ENCODE measurements at places on chromosomes 7 and 10. TPM values are rescaled to one million over a fixed set of nuclear protein-coding genes. Genes with fewer than 3 reads are reported as not detected.
A peak's percentile ranks its signal among the peaks of the same experiment; 100 is the strongest.

The JCAD gene
- polyA plus RNA-seq: 74.1 TPM

The STRIP2 gene
- polyA plus RNA-seq: 6.3 TPM

The TMEM213 gene
- polyA plus RNA-seq: 0.92 TPM

DNA sequence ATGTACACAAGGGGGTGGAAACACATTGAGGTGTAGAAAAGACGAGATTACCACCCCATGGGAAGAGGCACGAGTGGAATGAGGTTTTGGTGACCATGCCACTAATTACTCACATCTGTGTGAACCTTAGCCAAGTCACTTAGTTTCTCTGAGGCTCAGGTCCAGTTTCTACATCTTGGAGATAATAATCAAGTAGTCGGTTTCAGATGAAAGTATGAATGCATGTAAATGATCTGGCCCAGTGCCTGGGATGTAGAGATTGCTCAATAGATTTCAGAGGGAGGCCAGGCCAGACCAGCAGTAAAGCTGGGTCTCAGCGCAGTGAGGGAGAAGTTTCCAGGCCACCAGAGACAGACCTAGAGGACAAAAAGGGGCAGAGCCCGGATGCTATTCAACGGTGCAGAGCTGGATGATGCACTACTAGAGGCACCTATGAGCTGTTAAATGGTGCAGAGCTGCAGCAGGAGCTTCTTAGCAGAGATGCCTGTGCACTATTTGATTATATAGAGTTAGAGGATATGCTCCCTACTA is 725.1 kb downstream of the GRID1 start:
- no peak overlapping the region for H3K4me3 ChIP-seq
- no peaks in the 10 kb centered on the region for H3K27me3 ChIP-seq
- H3K27ac ChIP-seq: peak overlapping the region; percentile 20

GRCh38 chr7:79412915-79413314 is 40.6 kb downstream of the MAGI2 start:
- DNase-seq: no peak
- no peaks in the 10 kb centered on the region for H3K4me1 ChIP-seq
- no peaks in the 10 kb centered on the region for H3K27me3 ChIP-seq
- H3K4me3 ChIP-seq: no peak overlapping the region
- no peaks in the 10 kb centered on the region for H3K36me3 ChIP-seq
- H3K27ac ChIP-seq: no peak overlapping the region

- H3K36me3 ChIP-seq: peaks cover 8% of the 10 kb centered on the region
- H3K27ac ChIP-seq: no peak overlapping the region
- no peak overlapping the region for H3K4me3 ChIP-seq
- H3K4me1 ChIP-seq: no peaks in the 10 kb centered on the region
- peak; percentile 71 for DNase-seq
Measured at GRCh38 chr10:119377958-119378736, 164.4 kb downstream of the RGS10 start.

DNA sequence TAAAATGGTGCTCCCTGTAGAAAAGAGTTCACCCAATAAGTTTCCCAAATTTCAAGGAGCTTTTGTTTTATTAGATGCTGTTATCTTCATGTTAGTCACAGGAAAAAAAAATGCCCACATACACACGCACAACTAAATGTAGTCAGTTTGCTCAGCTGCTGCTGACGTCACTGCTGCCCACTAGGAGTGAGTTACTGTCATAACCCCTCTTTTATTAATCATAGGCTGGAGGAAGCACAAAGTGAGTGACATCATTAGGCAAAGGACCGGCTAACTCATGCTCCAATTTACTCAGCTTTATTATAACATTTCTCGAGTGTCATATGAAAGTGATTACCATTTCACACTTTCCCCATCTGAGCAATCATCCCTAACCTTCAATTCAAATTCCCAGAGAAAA is 6.7 kb upstream of the INHBA start:
- H3K27ac ChIP-seq: no peak overlapping the region
- no peak for DNase-seq
- H3K27me3 ChIP-seq: no peaks in the 10 kb centered on the region

DNA sequence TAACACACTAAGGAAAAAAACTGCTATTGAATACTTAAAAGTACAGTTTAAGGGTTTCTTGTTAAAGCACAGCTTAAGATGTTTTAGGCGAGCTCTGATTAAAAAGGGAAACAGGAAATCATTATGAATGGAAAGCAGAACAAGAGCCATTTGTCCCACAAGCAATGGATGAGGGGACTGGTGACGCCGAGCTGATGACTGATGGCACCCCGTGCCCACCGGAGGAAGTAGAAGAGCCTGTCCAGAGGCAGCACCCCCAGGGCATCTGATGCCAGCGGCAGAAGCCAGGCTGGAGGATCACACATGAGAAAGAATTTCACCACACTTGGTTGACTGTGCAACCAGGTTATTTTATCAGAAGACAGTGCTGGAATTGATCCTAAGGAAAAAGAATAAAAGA is 15.0 kb upstream of the INSIG1 start:
- H3K4me3 ChIP-seq: no peak overlapping the region
- no peaks in the 10 kb centered on the region for H3K27me3 ChIP-seq
- no peak for DNase-seq
- H3K36me3 ChIP-seq: no peaks in the 10 kb centered on the region

GRCh38 chr7:80622541-80622940 is 15.9 kb upstream of the CD36 start:
- no peak overlapping the region for H3K4me3 ChIP-seq
- no peaks in the 10 kb centered on the region for H3K36me3 ChIP-seq
- H3K27me3 ChIP-seq: no peaks in the 10 kb centered on the region
- H3K27ac ChIP-seq: peak overlapping the region; percentile 15
- H3K4me1 ChIP-seq: peaks cover 4% of the 10 kb centered on the region
- no peak for DNase-seq

GRCh38 chr7:126658684-126659083 is 594.1 kb downstream of the GRM8 start:
- no peaks in the 10 kb centered on the region for H3K27me3 ChIP-seq
- H3K27ac ChIP-seq: no peak overlapping the region
- H3K4me1 ChIP-seq: no peaks in the 10 kb centered on the region
- no peak overlapping the region for H3K4me3 ChIP-seq

- no peaks in the 10 kb centered on the region for H3K27me3 ChIP-seq
- no peak for DNase-seq
- no peaks in the 10 kb centered on the region for H3K4me1 ChIP-seq
- no peak overlapping the region for H3K4me3 ChIP-seq
- no peaks in the 10 kb centered on the region for H3K36me3 ChIP-seq
Measured at GRCh38 chr7:154777023-154777422, 225.9 kb downstream of the PAXIP1 start.

GRCh38 chr7:47383696-47384445 is 198.0 kb downstream of the TNS3 start:
- peaks cover 20% of the 10 kb centered on the region for H3K4me1 ChIP-seq
- no peak overlapping the region for H3K4me3 ChIP-seq
- no peak overlapping the region for H3K27ac ChIP-seq
- H3K36me3 ChIP-seq: peaks cover 27% of the 10 kb centered on the region
- no peak for DNase-seq
- no peaks in the 10 kb centered on the region for H3K27me3 ChIP-seq
